ENCODE measurements at places on chromosomes 7 and 10.

- DNase-seq, result no peak
These were observed 15.6 kb downstream of the ALDH18A1 start for GRCh38 chr10:95640891-95641315.

DNA sequence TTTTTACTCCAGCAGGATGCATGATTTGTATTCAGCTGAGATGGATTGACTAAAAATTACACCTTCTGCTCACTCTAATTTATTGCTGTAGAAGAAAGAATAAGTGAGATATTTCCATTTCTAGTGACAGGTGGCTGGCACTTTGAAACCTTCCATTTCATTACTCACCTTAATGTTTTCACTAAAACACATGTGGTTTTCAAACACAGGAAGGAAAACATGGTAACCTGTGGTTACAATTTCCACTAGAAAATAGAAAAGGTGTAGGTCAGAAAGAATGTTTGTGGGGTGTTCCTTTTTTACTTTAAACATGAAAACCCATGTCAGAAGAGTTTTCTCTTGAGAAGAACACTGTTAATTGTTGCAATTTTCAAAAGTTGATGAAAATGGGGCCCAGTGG lies 12.0 kb upstream of the PRKCQ start:
- DNase-seq, result no peak

GRCh38 chr7:149727899-149728476 lies 45.4 kb downstream of the ZNF467 start:
- no peak for DNase-seq

DNA sequence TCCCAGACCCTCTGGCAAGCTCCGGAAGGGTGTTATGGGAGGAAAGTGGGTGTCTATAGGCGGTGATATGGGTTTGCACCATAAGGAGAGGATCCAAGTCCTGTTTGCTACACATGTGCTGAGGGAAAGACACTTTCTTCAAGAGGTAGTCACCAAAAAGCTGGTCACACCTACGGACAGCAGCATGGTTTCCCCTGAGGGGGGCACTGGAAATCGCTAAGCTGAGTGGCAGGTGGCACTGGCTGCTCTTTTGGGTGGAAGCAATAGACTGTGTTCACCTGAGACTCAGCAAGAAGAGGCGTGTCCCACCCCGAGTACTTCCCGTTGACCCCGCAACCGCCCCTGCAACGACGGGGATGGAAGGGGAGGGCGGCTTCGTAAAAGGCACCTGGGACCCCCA lies 1.8 kb upstream of the FOXI2 start:
- no peak for DNase-seq

GRCh38 chr7:151551820-151552219 lies 32.1 kb upstream of the RHEB start:
- DNase-seq, result no peak

GRCh38 chr7:148588168-148588567 lies 2.4 kb upstream of the C7orf33 start:
- no peak for DNase-seq

DNA sequence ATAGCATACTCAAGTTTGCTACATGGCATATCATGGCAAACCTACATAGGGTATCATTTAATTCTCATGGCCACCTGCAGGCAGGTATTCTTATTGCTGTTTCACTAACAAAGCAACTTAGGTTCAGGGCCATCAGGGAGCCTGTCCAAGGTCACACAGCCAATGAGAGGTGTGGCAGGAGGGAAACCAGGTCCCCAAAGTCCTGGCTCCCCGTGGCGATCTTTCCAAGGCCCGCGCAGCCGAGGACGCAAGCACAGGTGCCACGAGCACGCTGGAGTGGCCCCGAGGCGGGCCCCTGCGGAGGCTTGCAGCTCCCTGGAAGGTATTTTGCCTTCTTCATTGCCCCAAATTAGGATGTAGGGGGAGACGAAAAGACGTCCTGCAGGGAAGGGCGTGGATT lies 20.8 kb downstream of the PRKAG2 start:
- DNase-seq, result no peak

DNA sequence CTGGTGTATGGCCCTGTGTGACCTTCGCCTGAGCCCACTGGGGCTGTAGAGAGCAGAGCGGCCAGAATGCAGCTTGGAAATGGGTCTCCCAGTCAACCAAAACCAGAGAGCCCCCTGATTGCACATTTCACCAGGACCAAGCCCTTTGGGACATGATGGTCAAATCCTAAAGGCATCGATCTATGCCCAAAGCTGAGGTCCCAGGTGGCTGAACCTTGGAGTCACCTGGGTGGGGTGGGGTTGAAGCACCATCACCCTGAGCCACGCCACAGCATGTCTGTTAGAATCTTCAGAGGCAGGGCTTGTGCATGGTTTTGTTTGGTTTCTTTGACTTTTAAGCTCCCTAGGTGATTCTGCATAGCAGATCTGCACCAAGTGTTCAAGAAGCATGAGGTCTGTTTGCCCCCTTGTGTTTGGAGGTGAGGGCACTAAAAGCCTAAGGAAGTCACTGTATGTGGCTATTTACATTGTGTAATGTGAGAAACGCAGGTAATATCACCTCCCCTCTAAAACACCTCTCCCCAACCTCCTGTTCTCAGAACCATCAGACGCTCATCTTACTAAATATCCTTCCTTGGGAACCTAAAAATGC lies 9.6 kb downstream of the PKD1L1 start:
- DNase-seq, result no peak

DNA sequence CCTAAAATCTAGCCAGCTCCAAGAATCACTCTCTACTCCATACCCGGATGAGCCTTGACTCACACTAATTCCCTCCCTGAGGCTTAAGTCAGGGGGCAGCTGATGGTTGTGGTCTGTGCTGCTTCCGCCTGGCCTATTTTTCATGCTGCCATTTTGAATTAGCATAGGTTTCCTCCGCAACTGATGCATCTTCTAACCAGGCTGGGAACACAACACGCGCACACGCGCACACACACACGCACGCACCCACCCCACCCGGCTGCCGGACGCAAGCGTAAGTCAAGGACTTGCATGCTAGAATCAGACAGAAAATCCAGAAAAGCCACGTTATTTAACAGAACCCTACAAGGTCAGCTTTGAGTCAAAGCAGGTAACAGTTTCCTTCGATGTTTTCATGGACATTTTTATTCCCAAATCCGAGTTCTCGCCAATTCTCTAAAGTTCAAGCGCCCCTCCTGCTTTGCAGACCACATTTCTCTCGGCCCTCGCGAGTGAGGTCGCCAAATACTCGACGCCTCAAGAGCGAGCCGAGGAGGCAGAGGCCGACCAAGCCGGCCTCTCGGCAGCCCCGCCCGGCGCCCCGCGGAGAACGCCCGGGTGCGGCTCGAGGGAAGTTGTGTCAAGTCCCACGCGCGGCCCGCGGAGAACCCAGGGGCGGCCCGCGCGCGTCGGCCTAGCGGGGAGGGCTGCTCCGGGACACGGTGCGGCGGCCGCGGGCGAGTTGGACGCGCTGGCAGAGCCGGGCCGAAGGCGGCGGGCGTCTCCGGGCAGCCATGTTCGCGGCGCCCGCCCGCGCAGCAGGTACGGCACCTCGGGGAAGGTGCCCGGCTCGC lies 961 bp downstream of the SCRN1 start:
- peak; percentile 48 for DNase-seq

DNA sequence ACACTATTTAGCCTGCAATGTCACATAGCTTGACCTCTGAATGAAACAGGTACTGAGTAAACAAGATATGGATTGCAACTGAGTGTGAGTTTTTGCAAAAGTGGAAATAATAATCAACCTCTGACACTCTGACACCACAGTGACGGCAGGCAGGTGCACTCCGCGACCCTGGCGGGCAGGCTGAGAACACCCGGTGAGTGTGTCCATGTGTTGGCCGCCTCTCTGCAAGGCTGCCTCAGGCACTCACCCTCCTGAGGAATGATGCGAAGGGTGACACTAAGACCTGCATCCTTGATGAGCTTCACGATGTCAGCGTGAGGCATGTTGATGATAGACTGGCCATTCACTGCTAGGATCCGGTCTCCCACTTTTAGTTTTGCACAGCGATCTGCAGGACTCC lies 336.2 kb downstream of the PHTF2 start:
- DNase-seq, result no peak

DNA sequence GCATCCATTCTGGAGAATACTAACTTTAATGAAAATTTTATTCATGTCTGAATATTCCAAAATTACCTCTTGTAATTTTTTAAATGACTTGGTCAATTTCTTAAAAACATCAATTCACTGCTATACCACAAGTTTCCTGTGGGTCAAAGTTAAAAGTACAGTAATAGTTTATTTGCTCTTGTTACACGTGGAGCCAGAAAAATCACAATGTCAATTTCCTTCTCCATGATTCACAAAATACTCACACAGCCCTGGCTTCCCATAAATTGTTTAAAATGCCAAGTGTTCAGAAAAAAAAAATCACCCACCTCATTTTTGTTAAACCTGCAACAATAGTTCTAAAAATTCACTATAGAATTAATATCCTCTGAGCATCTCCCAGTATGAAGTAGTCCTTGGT lies 139.5 kb upstream of the GRM3 start:
- DNase-seq, result no peak

GRCh38 chr7:155683714-155684113 lies 39.3 kb downstream of the RBM33 start:
- DNase-seq, result no peak

GRCh38 chr10:33893506-33893905 lies 559.0 kb upstream of the NRP1 start:
- DNase-seq, result no peak

- DNase-seq, result no peak
These were observed 81.2 kb upstream of the UCN3 start for GRCh38 chr10:5283305-5284158.

Data from anterior cingulate cortex (tissue), 58 donors.